ENCODE measurements at places on chromosomes 6 and 20. TPM values are rescaled to one million over a fixed set of nuclear protein-coding genes. Genes with fewer than 3 reads are reported as not detected.

DNA sequence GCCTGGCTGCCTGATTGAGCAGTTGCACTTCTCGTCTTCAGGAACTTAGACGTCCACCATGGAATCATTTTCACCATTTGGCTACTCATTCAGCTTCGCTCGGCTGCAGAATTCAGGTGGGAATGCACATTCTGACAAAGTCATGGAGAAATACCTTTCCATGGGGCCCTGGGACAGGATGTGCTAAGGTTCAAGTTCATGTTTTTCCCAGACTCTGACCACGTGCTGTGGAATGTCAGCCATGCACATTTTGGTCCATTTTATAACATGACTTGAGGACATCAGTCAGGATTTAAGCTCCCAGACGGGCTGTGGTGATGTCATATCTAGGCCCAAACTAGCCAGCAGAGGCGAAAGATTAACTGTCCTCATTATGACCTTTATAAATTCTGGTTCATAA, 205.3 kb downstream of the TBXT start:
- no peak overlapping the region for H3K27ac ChIP-seq
- no peak for DNase-seq
- no peaks in the 10 kb centered on the region for H3K36me3 ChIP-seq

The HS3ST5 gene
- total RNA-seq, result not detected

DNA sequence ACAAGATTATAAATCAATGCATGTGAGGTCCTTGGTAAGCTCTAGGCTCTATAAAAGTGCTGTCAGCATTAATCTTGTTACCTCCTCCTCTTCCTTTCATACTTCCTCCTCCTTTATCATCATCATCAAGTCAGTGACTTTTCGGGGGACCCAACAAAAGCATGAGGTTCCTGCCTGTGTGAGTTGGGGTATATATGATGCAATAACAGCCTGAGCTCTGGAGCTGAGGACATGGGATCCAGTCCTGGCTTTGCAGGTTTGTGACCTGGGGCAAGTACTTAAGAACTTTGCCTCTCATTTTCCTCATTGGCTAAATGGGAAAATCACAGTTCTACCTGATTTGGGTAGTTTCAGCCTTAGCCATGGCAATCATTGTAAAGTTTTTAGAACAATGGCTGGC, 7.1 kb upstream of the PHACTR3 start:
- H3K4me3 ChIP-seq, result no peak overlapping the region
- H3K4me1 ChIP-seq, result no peaks in the 10 kb centered on the region
- peaks cover 21% of the 10 kb centered on the region for H3K27me3 ChIP-seq

- no peaks in the 10 kb centered on the region for H3K27me3 ChIP-seq
- H3K27ac ChIP-seq, result no peak overlapping the region
- H3K4me1 ChIP-seq, result no peaks in the 10 kb centered on the region
Measured at GRCh38 chr20:5691918-5692618, 58.1 kb upstream of the SHLD1 start.

GRCh38 chr6:47302043-47302442, 7.7 kb downstream of the TNFRSF21 start:
- DNase-seq, result no peak
- peaks cover 39% of the 10 kb centered on the region for H3K4me1 ChIP-seq
- H3K27me3 ChIP-seq, result no peaks in the 10 kb centered on the region
- no peak overlapping the region for H3K4me3 ChIP-seq
- no peaks in the 10 kb centered on the region for H3K36me3 ChIP-seq

DNA sequence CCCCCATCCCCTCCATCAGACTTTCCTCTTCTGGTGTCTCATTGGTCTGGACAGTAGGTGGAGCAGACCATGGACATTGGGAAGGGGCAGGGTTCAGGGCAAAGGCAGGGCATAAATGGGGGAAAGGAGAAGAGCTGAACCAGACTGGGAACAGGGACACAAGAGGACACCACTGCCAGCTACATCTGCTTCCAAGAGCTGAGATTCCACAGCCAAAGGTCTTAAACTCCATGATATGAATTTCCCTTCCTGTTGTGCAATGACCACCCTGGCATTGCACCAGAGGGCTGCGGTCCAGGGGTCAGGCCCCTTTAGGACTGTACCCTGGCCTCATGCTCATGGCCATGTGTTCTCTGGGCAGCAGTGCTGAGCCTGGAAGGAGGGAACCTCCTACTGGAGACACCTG, 137.9 kb downstream of the MAFB start:
- no peaks in the 10 kb centered on the region for H3K4me1 ChIP-seq
- H3K36me3 ChIP-seq, result no peaks in the 10 kb centered on the region
- H3K27me3 ChIP-seq, result no peaks in the 10 kb centered on the region

DNA sequence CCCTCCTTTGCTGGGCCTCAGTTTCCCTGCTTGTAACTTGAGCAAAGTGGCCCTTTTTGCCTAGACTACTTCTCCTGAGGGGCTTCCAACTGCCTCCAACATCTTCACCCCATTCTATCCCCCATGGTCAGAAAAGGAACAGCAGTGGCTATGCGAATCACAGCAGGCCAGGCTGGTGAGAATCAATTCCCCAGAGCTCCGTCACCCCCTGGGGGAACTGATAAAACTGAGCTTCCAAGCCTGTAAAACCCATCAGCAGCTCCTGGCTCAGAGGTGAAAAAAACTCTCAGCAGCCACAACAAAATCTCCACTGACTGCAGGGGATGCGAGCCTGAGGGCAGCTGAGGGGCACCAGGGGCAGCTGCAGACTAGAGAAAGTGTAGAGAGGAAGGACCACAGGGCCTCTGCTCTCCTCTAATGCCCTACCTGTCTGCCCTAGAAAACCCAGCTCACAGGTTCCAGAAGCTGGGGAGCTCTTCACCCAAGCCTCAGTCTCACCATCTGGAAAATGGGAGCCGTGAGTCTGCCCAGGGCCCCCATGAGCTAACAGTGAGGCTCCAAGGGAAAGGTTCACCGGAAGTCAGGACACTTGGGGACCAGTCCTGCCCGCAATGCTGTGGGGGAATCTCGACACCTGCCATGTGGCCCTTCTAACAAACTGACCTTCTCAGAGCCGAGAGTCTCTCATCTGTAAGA, 120.6 kb downstream of the GRM4 start:
- no peaks in the 10 kb centered on the region for H3K4me1 ChIP-seq
- DNase-seq, result no peak
- H3K27ac ChIP-seq, result no peak overlapping the region
- no peak overlapping the region for H3K4me3 ChIP-seq
- H3K27me3 ChIP-seq, result no peaks in the 10 kb centered on the region

GRCh38 chr20:32966881-32967781, 37.1 kb downstream of the SUN5 start:
- H3K4me3 ChIP-seq, result no peak overlapping the region
- DNase-seq, result peak; percentile 27
- peak overlapping the region; percentile 28 for H3K27ac ChIP-seq
- no peaks in the 10 kb centered on the region for H3K36me3 ChIP-seq
- H3K27me3 ChIP-seq, result no peaks in the 10 kb centered on the region

- no peak for DNase-seq
- H3K4me1 ChIP-seq, result no peaks in the 10 kb centered on the region
- no peaks in the 10 kb centered on the region for H3K36me3 ChIP-seq
- no peak overlapping the region for H3K4me3 ChIP-seq
- peaks cover 5% of the 10 kb centered on the region for H3K27me3 ChIP-seq
Measured at GRCh38 chr20:48165401-48165685, 380.1 kb upstream of the SULF2 start.

The PDYN gene
- not detected for total RNA-seq
